ENCODE measurements at places on chromosomes 13 and 19. TPM values are rescaled to one million over a fixed set of nuclear protein-coding genes. Genes with fewer than 3 reads are reported as not detected.

PTGER1 gene
- total RNA-seq: 0.25 TPM

GRCh38 chr19:29532097-29532496 lies 6.3 kb downstream of the VSTM2B start:
- no peak for DNase-seq

C19orf81 gene
- 0.89 TPM for total RNA-seq

DNA sequence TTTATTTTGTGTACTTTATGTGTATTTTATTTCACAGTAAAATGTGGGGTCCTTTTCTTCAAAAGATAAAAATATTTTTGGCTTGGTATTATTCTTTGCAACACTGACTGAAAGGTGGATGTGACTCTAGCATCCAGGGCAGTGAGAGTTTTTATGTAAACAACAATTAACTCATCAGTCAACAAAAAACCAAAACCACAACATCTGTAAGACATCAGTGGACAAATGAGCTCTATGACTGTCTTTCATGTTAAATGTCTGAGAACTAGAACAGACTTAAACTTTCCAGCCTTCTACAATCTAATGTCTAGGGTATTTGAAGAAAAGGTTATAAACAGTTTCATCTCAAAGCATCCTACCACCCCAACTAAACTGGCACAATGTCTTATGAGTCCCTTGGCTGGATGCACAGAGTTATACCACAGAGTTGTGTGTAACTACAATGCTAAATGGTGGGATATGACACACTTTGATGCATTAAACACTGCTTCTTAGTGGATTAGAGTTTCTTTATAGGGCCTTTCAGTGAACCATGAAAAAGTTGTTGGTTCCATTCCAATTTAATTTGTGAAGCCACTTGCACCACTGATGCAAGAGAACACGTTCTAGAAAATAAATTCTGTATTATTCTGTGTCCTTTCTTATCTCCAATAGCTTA lies 544.2 kb upstream of the KLF12 start:
- DNase-seq: no peak

GRCh38 chr13:49347650-49348385 lies 96.0 kb downstream of the CAB39L start:
- DNase-seq: no peak

GRCh38 chr19:35251456-35251855 lies 2.7 kb downstream of the LSR start:
- DNase-seq: no peak

DNA sequence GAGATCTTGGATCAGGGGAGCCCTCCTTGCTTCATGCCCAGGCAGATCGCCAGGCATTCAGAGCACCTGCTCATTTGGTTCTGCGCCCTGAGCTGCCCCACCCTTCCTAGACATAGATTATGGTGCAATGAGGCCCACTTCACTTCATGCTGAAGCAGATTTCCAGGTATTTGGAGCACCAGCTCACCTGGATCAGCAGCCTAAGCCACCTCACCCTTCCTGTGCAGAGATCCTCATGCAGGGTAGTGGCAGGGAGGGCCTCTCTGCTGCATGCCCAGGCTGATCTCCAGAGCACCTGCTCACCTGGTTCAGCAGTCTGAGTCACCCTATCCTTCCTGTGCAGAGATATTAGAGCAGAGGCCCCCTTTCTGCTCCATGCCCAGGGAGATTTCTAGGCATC lies 1966.1 kb downstream of the PCDH9 start:
- DNase-seq: no peak

DNA sequence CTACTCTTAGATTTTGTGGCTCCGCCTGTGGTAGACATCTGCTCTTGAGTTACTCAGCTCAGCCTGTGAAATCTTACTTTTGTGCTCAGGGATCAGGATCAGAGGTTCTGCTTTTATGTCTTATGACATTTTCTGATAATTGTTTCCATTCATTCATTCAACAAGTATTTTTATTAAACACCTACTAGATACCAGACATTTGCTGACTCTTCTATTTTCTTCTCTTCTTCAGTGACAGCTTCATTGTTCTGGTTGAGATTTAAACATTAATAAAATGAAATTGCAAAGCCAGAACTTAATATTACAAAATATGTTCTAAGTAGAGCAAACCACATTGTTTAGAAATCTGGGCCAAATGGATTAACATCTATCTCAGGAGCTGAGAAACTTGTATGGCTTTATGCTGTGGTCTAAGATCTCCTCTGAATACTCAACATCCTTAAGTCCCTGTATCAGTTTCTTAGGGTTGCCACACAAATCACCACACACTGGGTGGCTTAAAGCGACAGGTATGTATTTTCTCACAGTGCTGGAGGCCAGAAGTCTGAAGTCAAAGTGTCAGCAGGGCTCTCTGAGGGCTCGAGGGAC lies 15.8 kb upstream of the MICU2 start:
- DNase-seq: no peak

DNA sequence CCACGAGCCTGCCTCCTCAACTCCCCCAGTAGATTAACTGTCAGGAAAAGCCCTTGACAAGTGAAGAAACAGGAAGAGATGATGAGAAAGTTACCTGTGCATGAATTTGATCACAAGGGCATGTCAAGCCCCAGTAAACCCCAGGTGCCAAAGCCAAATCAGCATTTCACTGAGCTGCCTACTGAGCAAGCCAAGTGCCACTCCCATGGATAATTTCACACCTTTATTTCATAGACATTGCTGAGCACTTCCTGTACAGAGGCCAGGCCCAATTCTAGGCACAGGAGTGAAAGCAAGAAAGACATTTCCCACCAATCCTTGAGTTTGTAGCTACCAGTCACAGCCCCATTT lies 2.4 kb downstream of the GADD45GIP1 start:
- no peak for DNase-seq

DNA sequence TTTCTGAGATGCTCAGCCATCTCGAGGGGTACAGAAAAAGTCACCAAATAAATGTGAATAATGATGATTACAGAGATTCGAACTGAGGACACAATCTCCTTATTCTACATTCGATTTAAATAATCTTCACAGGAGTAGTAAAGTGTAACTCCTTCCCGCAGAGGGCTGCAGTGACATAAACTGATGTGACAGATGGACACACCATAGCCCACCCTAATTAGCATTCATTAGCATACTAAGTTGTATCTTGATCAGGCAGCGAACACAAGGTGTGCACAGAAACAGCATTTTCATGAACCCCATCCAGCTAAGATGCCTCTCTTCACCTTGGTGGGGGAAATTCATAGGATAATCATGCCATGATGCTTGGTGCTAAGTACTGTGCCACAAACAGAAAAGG lies 83.0 kb downstream of the TNFSF11 start:
- no peak for DNase-seq

GRCh38 chr13:92362717-92363116 lies 863.9 kb upstream of the GPC6 start:
- DNase-seq: no peak

DNA sequence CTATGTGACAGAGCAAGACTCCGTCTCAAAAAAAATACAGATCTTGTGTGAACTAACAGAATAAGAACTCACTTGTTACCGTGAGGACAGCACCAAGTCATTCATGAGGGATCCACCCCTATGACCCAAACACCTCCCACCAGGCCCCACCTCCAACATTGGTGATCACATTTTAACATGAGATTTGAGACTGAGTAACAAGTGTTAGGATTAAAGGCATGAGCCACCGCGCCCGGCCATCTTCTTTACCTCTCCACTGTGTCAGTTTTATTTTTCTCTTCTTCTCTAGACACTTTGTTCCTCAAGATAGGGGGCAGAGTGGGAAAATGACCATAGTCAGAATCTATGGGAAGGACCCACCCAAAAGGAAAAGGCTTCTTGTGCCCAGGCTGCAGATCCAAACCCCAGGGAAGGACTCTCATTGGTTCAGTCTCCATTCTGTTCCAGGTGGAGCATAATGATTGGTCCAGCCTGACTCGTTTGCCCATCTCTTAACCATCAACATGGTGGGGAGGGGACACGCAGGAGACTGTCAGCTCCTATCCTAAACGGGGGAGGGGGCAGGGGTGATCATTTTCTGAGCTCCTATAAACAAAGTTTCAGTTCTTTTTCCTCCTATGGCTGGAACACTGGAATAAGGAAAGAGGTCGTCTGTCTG lies 1.3 kb upstream of the CALM3 start:
- DNase-seq: peak; percentile 24

SMAD9 gene
- 19.2 TPM for total RNA-seq

DNA sequence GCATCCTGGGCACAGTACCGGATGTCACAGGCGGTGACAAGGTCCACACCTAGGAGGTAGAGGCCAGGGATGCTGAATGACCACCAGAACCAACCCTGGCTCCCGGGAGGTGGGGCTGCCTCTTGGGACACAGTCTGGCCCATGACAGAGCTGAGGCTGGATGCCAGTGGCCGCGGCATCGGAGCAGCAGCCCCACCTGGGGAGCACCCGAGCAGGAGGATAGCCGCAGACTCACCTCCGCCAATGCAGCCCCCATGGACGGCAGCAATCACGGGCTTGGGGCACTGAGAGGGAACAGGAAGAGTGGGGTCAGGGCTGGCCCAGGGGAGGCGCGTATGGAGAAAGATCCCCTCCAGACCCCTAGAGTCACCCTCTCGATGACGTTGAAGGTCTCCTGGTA lies 4.3 kb upstream of the LGALS4 start:
- no peak for DNase-seq

ADPRHL1 gene
- total RNA-seq: 0.25 TPM

GRCh38 chr13:35479038-35479492 lies 2.6 kb upstream of the MAB21L1 start:
- no peak for DNase-seq

DNA sequence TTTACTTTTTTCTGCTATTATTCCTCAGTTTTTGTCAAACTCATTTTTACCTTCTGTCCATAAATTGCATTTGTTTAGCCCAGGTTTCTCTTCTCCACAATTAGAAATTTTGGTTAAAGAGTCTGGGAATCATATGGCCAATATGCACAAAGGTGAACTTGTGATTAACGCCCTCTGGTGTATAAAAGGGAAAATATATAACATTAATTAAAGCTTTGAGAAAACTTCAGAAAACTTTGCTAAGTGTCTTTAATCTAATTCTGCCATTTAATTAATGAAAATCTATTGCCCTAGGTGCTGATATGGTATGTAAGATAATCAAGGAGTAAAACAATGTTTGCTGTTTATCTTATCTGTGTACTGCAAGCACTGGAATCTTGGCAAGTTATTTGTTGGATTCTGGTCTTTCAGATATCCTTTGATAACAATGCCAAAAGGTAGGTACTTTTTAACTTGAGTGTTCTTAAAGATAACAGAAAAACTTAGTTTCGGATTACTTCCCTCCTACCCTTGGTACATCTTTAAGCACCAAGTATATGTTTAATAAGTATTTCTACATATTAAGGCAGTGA lies 402.6 kb downstream of the SUCLA2 start:
- DNase-seq: no peak

GRCh38 chr19:7373862-7374261 lies 25.1 kb downstream of the ARHGEF18 start:
- DNase-seq: no peak

DNA sequence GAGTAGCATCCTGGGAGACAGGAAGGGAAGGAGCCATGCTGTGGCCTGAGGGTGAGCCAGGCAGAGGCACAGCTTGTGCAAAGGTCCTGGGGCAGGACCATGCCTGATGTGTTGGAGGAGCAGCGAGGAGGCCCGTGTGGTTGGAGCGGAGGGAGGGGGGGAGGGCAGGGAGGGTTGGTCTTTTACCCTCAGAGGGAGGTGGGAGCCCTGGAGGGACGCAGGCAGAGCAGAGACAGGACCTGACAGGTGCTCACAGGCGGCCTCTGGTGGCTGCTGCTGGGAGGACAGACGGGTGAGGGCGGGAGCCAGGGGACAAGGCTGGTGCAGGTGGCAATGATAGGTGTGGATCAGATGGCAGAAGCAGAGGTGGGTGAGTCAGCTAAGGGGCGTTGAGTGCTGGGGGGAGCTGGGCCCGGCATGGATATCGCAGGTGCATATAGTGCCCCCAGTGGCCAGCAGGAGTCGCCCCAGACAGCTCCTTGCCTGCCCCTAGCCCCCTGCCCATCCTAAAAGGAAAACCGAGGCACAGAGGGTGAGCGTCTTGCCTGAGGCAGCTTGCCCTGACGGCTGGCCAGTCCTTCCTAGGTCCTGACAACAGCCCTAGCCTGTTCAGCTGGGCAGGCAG lies 9.8 kb upstream of the GNA15 start:
- peak; percentile 49 for DNase-seq

RFXAP gene
- total RNA-seq: 1.3 TPM

GRCh38 chr13:74299721-74300120 lies 165.5 kb upstream of the KLF12 start:
- DNase-seq: no peak

GRCh38 chr19:48999481-49000325 lies 6.0 kb downstream of the RUVBL2 start:
- peak; percentile 53 for DNase-seq

DNA sequence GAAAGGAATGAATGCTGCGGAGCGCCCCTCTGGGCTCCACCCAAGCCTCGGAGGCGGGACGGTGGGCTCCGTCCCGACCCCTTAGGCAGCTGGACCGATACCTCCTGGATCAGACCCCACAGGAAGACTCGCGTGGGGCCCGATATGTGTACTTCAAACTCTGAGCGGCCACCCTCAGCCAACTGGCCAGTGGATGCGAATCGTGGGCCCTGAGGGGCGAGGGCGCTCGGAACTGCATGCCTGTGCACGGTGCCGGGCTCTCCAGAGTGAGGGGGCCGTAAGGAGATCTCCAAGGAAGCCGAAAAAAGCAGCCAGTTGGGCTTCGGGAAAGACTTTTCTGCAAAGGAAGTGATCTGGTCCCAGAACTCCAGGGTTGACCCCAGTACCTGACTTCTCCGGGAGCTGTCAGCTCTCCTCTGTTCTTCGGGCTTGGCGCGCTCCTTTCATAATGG lies 8.6 kb downstream of the PDX1 start:
- no peak for DNase-seq

DNA sequence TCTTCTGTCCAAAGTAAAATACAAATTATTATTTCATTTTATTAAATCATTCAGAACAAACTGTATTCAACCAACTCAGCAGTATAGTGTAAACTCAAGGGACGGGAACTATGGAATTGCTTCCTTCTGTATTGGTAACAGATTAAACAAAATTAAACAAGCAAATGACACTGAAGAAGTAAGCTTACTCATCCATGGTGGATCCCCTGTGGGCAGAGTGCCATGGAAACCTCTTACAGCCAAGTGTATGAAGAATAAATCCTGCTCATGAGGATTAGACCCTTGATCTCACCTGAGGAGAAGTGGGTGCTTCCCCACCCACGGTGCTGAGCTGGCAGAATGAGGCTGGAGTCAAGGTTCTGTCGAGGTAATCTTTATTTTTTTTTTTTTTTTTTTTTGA lies 18.0 kb upstream of the RFXAP start:
- DNase-seq: no peak

GRCh38 chr19:4575267-4576015 lies 16.0 kb upstream of the SEMA6B start:
- DNase-seq: peak; percentile 83

LEUTX gene
- total RNA-seq: not detected

GRCh38 chr13:37869756-37870488 lies at the start of gene TRPC4:
Gene TRPC4, minus strand, starts transcription at chr13:37869772. Its CDS starts 86,439 bp downstream, at chr13:37783333.
- no peak for DNase-seq

GRCh38 chr13:104900191-104900817 lies 1635.2 kb downstream of the EFNB2 start:
- peak; percentile 5 for DNase-seq

- no peak for DNase-seq
These were observed 14.4 kb downstream of the STK11 start for GRCh38 chr19:1219786-1220476.

NFKBIB gene
- 15.3 TPM for total RNA-seq

TFPT gene
- 19.1 TPM for total RNA-seq

CYP2F1 gene
- total RNA-seq: not detected

PSG3 gene
- total RNA-seq: 0.13 TPM

B3GNT3 gene
- total RNA-seq: under 0.01 TPM
